ENCODE measurements at places on chromosomes 12 and 14.

GRCh38 chr12:95763809-95764253 lies 26.7 kb downstream of the NTN4 start:
- DNase-seq: peak; percentile 37

GRCh38 chr14:22622255-22622654 lies 21.9 kb downstream of the OR6J1 start:
- DNase-seq: no peak

DNA sequence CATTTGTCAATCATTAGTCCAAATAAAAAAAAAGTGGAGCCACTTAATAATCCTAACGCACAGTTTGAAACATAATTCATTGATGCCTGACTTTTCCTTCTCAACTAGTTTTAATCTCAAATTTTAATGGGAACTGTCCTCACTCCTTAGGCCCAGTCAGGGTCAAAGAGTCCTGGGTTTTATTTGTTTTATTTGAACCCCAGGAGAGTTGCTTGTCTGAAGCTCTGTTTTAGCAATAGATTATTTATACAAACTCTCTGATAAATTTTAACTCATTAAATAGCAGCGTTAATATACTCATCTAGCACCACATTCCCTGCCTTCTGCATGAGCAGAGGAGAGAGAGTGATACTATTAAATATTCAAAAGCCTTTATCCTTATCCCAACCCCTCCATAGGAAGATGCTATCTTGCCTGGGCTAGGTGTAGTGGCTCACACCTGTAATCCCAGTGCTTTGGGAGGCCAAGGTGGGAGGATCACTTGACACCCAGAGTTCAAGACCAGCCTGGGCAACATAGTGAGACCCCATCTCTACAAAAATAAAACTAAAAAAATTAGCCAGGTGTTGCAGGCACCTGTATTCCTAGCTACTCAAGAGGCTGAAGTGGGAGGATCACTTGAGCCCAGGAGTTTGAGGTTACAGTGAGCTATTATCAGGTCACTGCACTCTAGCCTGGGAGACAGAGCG lies 14.5 kb upstream of the DUSP6 start:
- no peak for DNase-seq

- no peak for DNase-seq
Observed at GRCh38 chr12:105502426-105502930, 172.0 kb downstream of the C12orf75 start.

- DNase-seq: no peak
Observed at GRCh38 chr14:29823816-29824215, 103.8 kb downstream of the PRKD1 start.

GRCh38 chr14:94001501-94002396 lies 4.6 kb downstream of the CCDC197 start:
- no peak for DNase-seq

- DNase-seq: no peak
Observed at GRCh38 chr12:28033538-28033915, 61.0 kb upstream of the PTHLH start.

- DNase-seq: no peak
Observed at GRCh38 chr12:121942145-121942718, 23.8 kb downstream of the CFAP251 start.

DNA sequence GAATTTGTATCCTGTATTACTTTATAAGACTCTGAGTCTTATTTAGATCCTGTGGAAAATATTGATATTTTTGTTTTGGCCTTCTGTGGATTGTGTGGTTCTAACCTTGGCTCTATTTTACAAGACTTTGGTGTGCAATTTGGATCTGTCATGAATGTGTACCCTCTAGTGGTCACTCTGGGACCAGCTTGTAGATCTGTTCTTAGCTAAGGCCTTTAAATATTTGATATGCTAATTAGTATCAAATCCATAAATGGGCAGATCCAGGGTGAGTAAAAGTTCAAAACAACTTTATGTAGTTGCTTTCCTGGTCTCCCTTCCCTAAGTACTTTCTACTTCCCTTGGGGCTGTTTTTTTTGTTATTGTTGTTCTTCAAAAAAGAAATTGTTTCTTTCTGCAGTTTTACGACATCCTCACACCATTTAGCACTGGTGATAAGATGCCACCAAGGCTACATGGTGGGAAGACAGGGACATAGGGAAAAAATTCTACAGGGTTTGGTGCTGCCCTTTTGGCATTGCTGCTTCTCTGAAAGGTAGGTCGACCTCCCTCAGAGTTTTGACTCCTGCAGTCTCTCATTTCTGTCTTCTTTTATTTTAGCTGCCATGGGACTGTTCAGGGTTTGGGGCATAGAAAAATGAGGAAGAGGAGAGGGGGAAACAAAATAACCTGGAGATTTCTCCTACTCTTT lies 238.5 kb downstream of the GPHN start:
- peak; percentile 31 for DNase-seq

- no peak for DNase-seq
Observed at GRCh38 chr12:6231359-6232268, 31.4 kb downstream of the CD9 start.

DNA sequence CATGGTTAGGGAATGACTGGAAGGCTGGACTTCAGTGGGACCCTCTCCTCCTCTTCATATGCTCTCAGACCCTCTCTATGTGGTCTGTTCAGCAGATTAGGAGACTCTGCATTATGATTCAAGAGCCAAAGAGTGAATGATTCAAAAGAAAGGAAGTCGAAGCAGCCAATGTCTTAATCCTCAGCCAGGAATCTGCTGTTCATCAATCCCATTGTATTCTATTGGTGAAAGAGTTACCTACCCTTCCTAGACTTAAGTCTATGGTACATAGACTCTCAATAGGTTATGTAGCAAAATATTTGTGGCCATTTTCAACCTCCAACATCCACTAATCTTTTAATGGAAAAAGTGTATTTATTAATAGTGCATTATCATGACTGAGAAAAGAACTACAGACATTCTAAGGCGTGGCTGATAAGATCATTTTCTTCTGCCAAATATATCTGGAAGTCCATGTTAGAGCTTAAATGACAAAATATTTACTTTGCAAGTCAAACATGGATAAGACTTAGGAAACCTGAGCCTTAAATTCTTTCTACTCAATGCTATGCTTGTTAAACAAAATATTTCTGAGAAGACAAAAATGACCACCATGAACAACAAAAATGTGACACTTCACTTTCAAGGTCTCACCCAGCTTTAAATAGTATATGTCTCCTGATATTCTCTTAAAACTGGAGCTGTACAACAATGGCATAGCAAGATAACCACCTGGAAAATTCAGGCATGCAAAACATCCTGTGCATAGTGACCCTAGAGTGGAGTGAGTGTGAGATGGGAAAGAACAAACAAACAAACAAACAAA lies 1100.6 kb downstream of the GALC start:
- peak; percentile 24 for DNase-seq

GRCh38 chr14:100780646-100781355 lies 45.1 kb upstream of the MEG3 start:
- no peak for DNase-seq

DNA sequence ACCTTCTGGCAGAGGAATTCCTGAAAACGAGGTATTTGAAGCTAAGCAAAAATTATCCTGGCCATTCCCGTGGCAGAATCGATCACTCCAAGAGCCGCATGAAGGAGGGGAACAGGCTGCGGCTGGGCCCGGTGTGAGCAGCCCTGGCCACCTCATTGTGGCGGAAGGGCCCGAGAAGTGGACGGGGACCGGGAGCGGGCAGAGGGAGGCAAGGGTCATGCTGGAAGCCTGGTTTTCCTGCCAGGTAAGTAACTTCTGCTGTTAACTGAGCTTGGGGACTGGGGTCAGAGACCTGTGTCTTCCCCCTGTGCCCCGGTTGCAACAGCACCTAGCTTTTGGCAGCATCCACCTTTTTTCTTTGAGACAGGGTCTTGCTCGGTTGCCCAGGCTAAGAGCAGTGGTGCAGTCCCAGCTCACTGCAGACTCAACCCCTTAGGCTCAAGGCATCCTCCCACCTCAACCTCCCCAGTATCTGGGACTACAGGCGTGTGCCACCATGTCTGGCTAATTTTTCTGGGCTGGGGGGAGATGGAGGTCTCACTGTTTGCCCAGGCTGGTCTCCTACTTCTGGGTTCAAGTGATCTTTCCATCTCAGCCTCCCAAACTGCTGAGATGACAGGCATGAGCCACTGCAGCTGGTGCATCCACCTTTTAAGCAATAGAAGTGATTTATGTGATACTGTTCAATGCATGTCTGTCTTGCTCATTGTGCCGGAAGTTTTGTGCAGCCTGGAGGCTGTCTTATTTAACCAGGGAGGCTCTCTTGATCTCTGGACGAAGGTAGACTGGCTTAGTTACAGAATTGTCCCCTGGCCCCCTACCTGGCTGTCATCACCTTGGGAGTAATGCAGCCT lies 174.0 kb upstream of the MYL2 start:
- no peak for DNase-seq

DNA sequence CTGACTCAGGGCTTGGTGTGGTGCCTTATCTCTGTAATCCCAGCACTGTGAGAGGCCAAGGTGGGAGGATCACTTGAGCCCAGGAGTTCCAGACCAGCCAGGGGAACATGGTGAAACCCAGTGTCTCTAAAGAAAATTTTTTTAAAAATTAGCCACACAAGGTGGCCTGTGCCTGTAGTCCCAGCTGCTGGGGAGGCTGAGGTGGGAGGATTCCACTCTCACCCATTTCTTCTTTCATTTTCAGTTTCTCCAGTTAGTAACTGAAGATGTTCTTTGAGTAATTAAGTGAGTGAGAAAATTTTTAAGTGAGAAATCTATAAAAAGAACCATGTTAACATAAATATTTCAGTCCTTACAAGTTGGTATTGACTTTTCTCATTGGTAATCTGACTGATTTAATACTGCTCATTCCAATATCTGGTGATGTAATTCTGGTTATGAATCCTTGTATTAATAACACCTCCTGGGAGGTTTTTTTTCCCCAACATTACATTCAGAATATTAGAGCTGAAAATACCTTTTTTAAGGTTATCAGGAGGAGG lies 6.1 kb downstream of the METTL3 start:
- DNase-seq: no peak

- DNase-seq: no peak
Observed at GRCh38 chr12:114913871-114914801, 230.2 kb upstream of the TBX3 start.

DNA sequence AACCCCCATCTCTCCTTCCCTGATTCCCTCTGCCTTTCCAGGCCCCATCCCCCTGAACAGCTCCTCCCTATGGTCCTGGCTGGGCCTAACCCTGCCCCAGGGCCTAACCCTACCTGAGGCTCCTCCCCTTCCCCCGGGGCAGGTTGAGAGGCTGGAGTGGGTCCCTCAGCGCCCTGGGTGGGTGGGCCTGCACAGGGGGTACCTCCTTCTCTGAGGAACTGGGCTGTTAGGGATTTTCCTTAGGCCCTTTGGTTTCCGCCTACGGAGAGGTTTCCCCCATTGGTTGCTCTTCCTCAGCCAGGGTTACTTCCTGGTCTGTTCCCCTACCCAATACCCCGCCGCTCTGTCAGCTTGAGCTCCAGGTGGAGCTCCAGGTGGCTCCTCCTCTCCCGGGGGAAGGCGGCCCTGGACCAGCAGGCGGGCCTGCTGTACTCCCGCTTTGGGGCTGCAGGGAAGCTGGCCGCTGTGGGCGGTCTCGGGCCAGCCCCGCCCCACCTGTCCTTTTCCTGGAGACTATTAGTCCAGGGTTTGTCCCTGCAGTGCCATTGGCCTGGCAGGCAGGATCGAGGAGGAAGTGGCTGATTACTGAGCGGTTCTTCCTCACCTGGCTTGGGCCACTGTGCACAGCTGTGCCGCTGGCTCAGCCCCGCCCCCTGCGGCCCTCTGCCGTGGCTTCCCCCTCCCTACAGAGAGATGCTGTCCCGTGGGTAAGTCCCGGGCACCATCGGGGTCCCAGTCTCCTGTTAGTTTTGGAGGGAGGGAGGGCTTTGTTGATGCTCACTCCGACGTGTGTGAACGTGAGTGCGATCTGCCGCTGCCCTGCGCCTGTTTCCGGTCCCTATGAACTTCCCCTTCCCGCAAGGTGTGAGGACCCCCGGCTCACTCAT lies 2.5 kb downstream of the C12orf57 start:
- no peak for DNase-seq

DNA sequence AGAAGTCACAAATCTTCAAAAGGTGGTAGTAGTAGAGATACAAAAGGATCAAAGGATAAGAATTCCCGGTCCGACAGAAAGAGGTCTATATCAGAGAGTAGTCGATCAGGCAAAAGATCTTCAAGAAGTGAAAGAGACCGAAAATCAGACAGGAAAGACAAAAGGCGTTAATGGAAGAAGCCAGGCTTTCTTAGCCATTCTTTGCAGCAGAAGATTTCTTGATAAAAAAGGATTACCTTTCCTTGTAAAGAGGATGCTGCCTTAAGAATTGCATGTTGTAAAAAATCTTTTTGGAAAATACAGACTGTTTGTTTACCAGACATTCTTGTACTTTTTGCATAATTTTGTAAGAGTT lies 6.6 kb downstream of the PNN start:
- no peak for DNase-seq

- DNase-seq: no peak
Observed at GRCh38 chr12:49843411-49843810, 505 bp upstream of the BCDIN3D start.

GRCh38 chr12:13156277-13156676 lies 40.2 kb upstream of the EMP1 start:
- no peak for DNase-seq

- no peak for DNase-seq
Observed at GRCh38 chr12:6921539-6921938, 6.2 kb upstream of the ATN1 start.

DNA sequence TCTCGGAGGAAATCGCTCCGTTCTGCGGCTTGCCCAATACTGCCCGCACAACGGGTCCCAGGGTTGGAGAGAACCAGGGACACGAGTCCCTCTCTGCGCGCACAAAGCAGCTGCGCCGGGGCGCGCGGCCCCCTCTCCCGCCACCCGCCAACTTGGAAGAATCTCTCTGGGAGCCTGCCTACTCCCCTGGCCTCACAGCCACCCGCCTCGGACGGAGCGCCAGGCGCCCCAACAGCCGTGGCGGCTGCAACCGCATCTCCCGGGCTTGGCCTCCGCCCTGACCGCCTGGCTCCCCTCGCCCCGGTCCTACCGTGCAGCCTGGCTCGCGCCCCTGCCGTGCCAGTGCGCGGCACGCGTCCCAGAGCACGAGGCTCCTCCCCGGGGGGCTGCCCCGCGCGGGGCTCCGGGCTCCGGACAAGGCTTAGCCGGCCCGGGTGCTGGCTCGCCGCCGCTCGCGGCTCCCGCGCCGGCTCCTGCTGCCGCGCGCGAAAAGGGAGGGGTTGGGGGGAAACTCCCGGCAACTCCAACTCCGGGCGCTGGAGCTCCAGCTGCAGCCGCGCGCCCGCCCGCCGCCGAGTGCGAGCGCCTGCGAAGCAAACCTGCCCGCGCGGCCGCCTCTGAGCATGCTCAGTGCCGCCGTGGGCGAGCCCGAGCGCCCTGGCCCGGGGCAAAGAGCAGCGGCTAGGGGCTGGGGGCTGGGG lies at the start of gene STXBP6:
STXBP6 (minus strand) TSS at position 580 of the 701 bp plus-strand sequence. CDS start 75,329 bp downstream, outside the sequence.
- DNase-seq: no peak

- DNase-seq: no peak
Observed at GRCh38 chr14:99173506-99173905, 98.5 kb downstream of the BCL11B start.
